ENCODE measurements at places on chromosomes 1 and 21.

GRCh38 chr1:32759521-32759981 lies 57.0 kb upstream of the SYNC start:
- DNase-seq: no peak

DNA sequence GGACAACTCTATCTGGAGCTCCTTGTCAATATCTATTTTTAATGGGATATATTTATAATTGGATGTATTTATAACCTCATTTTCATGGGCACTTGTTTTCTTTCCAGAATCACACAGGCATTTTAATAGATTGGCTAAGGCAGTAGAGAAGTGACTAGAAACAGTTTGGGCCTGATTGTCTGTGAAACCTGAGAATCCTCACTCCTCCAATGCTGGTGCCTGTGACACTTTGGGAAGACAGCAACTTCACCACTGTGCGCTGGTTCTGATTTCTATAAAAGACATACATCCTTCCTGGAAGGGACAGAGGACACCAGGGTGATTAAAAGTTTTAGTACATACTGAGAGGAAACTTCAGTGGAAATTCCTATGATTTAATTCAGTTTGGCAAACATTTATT lies 39.6 kb upstream of the RXRG start:
- no peak for DNase-seq

- no peak for DNase-seq
These were observed 28.3 kb downstream of the DDR2 start for GRCh38 chr1:162660574-162660973.

GRCh38 chr1:210394281-210394821 lies 65.6 kb downstream of the HHAT start:
- DNase-seq: peak; percentile 28

- DNase-seq: no peak
These were observed 319.2 kb downstream of the NTNG1 start for GRCh38 chr1:107460035-107460434.

DNA sequence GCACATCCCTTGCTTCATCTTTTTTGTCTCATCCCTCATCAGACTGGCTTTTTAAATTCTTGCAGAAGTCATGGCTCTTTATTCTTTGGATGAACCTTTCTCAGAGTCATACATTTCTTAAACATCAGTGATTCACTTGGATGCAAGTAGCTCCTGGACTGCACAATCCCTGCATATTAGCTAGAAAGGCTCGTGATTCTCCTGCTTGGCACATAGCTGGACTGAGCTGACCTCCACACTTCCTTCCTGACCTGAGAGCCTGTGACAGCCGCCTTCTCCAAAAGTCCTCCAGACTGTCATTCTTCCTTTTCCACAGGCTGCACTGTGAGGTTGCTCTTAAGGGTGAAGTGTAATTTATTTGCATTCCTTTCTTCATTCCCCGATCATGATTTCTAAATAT lies 109.4 kb downstream of the RGL1 start:
- peak; percentile 81 for DNase-seq

GRCh38 chr1:30473922-30474817 lies 249.2 kb downstream of the MATN1 start:
- no peak for DNase-seq

DNA sequence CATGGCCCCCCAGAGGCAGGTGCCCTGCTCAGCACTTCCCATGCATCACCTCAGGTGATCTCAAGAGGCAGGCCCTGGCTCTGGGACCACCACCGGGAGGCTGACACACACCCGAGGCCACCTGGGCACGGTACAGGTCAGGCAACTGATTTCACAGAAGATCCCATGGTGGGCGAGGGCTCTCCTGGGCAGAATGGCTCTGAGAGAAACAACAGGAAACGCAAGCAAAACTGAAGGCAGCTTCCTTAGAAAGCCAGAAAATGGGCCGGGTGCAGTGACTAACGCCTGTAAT lies 11.4 kb upstream of the SKI start:
- DNase-seq: no peak

- peak; percentile 86 for DNase-seq
These were observed 96.9 kb downstream of the PAPPA2 start for GRCh38 chr1:176559878-176560277.

GRCh38 chr1:165288350-165289120 lies 68.0 kb downstream of the LMX1A start:
- DNase-seq: no peak

- no peak for DNase-seq
These were observed 496.1 kb downstream of the PTPRU start for GRCh38 chr1:29732453-29732852.

- DNase-seq: no peak
These were observed 44.1 kb upstream of the RAB3GAP2 start for GRCh38 chr1:220316305-220316704.

DNA sequence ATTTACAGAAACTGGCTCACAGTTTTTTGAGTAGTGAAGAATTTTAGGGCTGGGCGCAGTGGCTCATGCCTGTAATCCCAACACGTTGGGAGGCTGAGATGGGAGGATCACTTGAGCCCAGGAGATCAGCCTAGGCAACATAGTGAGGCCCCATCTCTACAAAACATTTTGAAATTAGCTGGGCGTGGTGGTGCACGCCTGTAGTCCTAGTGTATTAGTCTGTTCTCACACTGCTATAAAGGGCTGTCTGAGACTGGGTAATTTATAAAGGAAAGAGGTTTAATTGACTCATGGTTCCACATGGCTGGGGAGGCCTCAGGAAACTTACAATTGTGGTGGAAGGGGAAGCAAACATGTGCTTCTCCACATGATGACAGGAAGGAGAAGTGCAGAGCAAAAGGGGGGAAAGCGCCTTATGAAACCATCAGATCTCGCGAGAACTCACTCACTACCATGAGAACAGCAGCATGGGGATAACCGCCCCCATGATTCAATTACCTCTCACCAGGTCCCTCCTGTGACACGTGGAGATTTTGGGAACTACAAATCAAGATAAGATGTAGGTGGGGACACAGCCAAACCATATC lies 24.4 kb upstream of the DYRK1A start:
- peak; percentile 5 for DNase-seq

DNA sequence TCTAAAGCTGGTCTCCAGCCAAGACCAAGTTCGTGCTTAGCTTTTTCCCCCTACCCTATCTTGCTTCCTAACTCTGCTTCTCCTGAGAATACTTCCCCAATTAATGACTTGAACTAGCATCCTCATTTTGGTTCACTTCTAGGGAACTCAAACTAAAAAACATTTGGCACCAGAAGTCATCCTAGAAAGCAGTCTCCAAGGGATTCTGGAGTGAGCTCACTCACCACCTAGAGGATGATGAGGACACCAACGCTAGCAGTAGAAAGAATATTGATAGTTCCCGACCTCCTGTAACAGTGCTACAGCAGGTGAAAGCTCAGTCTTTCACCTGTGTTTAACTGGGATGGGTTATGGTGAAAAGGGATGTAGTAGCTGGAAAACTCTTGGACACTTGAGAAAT lies 4.7 kb upstream of the PSMB2 start:
- DNase-seq: peak; percentile 33

DNA sequence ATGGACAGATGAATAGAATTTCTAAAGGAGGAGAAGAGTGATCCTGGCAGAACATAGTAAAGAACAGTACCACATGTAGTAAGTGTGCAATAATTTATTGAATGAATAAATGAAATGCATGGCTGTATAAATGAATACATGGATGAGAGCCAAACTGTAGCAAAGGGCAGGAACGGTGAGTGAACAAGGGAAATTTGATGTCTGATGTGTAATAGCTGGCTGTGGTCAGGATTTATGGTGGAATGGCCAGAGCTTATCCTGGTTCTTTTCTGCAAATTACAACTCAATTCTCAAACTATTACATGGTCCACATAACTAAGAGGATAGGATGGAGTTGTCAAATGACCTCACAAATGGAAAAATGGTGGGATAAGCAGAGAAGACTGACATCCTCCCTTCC lies 43.2 kb upstream of the ARHGAP29 start:
- no peak for DNase-seq

DNA sequence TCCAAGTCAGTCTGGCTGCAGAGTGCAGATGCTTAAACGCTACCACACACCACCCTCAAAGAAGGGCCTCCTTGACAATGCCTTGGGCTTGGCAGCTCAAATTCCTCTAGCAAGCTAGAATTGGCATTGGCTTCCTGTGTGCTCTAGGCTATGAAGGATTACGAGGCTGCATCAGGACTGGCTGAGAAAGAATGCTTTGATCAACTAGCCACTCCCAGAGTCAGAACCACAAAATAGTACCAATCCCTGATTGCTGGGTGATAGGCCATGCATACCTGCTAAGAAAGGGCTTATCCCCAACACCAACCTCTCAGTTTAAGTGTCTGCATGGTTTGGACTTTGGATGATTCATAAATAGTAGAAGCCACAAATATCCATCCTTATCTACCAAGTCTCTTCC lies 504.9 kb downstream of the OMA1 start:
- no peak for DNase-seq

DNA sequence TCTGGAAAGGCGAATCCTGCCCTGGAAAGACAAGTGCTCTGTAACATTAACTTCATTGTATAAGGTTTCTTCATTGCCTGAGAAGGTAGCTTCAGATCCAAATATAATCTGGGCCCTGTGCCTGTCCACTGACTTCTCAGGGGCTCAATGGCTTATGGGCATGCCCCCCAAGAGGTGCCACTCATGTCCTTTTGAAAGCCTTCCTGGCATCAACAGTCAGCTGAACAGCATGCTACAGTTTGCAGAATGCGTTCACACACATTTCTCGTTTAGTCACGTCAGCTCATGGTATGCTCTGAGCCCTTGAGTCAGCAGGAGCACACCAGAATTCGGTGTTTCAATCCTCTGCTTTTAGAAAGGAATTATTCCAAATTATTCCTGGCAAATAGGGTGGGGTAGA lies 23.8 kb downstream of the TMCC2 start:
- DNase-seq: no peak

DNA sequence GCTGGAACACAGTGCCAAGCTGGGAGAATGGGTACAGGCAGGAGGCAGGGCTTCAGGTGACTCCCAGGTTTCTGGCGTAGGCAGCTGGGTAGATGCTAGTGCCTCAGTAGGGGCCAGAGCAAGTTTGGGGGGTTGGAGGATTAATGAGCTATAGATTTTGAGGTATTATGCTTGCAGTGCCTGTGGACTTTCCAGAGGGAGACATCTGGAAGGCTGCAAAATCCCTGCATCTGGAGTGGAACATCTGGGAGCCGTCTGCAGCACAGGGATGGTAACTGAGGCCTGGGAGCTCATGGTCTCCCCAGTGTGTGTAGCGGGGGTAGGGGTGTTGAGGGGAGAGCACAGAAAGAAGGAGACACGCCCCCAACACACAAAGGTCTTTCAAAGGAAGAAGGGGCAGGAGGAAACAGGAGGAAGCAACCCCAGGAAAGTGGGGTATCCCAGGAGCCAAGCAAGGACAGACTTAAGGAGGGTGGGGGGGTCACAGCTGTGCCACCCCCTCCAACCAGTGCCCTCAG lies 2.2 kb upstream of the PDZK1IP1 start:
- DNase-seq: no peak

- peak; percentile 84 for DNase-seq
These were observed 92.0 kb downstream of the CNIH3 start for GRCh38 chr1:224707843-224708725.

DNA sequence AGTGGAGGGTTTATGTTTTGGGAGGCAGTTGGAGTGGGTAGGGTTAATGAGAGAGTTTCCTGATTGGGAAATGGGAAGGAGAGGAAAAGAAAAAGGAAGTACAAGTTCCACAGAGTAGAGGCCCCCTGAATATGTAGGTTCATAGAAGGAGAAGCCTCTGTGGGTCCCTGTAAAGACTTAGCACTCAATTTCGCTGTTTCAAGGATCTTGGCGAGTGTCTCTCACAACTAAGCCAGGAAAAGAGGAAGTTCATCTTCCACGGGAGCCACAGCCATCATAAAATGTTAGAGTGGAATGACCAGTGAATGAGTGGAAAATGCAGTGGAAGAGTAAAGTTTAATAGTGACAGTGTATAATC lies 17.4 kb upstream of the DPYD start:
- peak; percentile 29 for DNase-seq

- peak; percentile 67 for DNase-seq
These were observed 36.7 kb downstream of the ERI3 start for GRCh38 chr1:44318097-44319088.

DNA sequence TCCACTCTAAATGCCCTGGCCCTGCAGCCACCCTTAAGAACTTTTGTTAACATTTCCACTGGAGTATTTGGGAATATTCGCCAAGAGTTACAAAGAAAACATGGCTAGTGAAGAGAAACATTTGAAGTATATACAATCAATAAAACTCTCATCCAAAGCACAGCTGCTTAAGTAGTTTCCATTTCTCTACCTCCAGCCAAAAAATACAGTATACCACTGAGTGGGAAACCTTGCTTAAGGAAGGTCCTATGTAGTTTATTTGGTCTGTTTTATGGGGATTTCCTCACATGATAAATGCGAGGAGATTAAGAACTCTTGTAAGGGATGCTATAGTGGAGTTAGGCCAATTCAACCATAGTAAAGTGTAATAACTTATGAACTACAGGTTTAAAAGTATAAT lies 382.5 kb downstream of the NEGR1 start:
- DNase-seq: no peak

- DNase-seq: no peak
These were observed 153.1 kb downstream of the GRIK1 start for GRCh38 chr21:29786496-29787360.

- DNase-seq: no peak
These were observed 56.4 kb downstream of the SASS6 start for GRCh38 chr1:100076319-100076718.

DNA sequence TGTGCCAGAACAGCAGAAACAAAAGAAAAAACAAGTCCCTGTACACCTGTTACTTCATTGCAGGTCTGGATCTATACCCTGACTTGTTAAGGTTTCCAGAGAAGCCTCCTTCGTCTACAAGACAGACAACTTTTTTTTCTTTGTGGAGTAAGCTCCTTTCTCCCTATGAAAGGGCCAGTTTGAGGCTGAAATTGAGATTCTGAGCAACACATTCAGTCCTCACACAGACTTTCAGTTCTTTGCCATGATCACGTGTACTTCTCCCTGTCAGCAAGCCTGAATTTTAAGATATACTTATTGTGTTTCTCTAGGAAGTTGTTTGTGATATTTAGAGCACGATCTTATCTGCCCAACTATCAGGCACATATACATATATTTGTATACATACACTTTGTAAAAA lies 374.0 kb downstream of the NTNG1 start:
- DNase-seq: no peak

GRCh38 chr1:190679044-190679443 lies 201.4 kb upstream of the BRINP3 start:
- no peak for DNase-seq

GRCh38 chr1:35539824-35540261 lies 17.4 kb downstream of the KIAA0319L start:
- DNase-seq: peak; percentile 63

- no peak for DNase-seq
These were observed 63.1 kb downstream of the ATP5PO start for GRCh38 chr21:33852485-33852884.

DNA sequence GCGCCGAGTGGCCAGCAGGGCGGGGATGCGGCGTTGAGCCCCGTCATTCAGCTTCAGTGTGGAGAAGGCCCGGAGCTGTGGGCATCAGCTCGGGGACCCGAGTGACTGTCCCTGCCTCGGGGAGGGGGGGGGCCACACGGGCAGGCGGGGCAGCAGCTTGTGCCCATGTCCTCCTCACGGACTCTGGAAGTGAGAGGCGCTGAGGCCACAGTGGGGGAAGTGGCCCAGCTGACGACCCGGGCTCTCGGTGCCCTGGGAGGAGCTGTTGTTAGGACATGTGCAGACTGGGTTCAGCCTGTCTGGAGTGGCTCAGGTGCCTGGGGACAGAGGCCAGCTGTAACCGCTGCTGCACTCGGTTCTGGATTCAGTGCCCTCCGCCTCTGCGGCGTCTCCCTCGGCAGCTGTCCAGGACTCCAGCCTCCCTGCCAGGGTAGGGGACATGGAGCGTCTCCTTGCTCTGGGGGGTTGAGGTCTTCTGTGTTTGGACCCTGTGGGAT lies 71.1 kb downstream of the SKI start:
- no peak for DNase-seq

Data from GM23248 (cell line).